ENCODE measurements at places on chromosomes 4 and X.
A peak's percentile ranks its signal among the peaks of the same experiment; 100 is the strongest.

DNA sequence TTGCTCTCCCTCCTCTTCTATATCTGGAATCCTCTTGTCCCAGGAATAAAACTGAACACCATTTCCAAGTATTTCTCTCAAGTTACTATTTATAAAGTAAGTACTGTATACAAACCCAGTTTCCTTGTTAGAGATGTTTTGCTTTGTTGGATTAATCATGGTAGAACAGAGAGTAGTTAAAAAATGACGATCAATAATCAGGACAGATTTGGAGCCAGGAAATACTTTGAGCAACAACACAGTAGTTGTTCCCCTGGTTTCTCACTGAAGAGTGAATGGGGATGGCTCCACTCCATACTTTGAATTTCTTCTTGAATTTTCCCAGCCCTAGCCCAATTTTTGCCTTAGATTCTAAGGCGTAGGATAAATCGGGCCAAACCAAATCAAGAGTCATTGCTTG lies 21.4 kb downstream of the MGST2 start:
- no peak for DNase-seq

DNA sequence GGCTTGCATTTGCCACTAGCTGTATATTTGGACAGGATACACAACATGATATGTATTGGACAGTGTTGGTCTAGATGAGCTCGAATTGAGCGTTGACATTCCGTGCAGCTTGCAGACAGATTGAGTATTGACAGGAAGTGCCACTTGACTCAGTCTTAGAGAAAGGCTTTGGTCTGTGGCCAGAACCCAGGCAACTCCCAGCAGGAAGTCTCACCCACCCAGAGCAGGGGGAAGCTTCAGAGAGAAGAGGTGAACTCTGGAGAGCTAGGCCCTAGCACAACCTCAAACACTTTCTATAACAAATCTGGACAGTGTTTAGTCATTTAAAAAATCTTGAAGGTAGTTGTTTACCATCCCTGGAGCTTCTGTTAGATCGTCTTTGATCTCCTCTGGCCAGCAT lies 280.5 kb downstream of the FBXW7 start:
- no peak for DNase-seq

DNA sequence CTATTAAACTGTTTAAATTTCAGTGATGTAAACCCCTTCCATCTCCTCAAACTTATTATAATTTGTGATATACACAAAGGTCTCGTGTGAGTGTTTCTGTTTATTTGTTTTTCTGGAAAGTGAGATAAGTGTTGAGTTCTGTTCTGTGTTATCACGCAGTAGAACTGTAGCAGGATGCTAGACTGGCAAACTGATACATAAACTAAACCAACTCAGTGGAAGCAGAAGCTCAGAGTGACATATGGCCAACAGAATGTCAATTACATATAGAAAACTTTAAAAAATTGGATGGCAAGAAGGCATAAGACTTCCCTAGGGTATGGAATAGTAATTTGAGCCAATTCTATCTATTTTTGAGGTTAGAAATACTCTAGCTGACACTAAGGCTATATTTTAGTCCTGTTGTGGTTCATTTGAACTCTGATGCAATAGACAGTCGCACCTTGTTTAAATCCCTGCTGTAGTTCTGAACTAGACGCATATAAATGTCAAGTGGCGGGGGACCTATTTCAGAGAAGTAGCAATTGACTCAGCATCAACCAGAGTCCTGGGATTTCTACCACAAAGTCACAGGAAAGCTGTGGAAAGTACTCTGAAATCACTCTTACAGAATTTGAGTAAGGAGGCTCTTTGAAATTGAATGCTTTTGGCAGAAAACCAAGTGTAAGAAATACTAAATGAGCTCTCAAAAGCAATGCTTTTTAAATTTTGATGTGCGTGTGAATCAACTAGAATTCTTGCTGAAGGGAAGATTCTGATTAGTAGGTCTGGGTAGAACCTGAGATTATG lies 294.4 kb downstream of the INPP4B start:
- no peak for DNase-seq

GRCh38 chr4:41146716-41147506 lies 67.4 kb downstream of the APBB2 start:
- DNase-seq: no peak

- no peak for DNase-seq
Observed at GRCh38 chr4:30094887-30095286, 625.3 kb upstream of the PCDH7 start.

GRCh38 chr4:79551555-79551954 lies 143.5 kb upstream of the GK2 start:
- no peak for DNase-seq

GRCh38 chr4:170145120-170145519 lies 55.4 kb upstream of the AADAT start:
- no peak for DNase-seq

DNA sequence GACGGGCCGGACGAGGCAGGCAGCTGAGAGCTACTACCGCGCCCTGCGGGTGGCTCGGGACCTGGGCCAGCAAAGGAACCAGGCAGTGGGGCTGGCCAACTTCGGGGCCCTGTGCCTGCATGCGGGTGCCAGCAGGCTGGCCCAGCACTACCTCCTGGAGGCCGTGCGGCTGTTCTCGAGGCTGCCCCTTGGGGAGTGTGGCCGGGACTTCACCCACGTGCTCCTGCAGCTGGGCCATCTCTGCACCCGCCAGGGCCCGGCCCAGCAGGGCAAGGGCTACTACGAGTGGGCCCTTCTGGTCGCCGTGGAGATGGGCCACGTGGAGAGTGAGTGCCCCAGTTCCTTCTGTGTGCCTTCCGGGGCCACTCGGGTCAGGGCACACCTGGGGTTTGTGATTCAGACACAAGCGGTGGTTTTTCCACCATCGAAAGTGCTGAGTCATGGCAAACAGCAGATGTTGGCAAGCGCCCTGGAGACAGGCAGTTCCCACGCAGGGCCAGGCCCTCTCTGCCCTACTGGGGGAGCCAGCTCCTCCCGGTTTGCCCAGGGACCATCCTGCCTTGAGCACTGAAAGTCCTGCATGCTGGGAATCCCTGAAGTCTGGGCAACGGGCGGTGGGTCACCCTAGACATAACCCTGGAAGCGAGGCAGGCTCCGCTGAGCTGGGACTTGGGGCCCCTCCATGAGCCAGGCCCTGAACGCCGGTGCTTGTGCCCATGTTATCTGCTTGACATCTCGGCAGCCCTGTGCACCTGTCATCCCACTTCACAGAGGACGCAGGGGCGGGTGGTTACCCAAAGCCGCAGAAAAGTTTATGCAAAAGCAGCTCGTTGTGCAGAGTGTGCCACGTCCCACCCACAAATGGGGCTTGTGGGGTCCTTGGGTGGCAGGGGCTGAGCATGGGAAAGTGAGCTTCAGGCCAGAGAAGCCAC lies 29.5 kb downstream of the SH3TC1 start:
- no peak for DNase-seq

DNA sequence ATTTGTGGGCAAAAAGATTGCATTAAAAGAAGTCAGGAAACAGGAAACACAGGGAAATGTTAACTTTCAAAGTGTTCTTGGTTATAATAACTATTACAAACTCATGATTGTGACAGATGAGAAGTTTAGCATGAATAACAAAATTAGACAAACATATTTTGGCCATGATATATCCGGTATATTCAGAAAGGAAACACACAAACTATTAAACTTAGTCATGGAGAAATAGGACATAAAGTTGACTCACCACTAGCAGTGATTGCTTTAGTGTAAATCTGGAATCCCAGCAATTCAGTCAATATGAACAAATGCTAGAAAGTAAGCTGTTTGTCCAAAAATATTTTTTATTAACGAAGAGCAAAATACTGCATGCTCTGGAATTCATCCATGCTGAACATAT lies 1299.9 kb downstream of the C4orf33 start:
- DNase-seq: no peak

- no peak for DNase-seq
Observed at GRCh38 chr4:142312391-142312790, 533.7 kb downstream of the INPP4B start.

DNA sequence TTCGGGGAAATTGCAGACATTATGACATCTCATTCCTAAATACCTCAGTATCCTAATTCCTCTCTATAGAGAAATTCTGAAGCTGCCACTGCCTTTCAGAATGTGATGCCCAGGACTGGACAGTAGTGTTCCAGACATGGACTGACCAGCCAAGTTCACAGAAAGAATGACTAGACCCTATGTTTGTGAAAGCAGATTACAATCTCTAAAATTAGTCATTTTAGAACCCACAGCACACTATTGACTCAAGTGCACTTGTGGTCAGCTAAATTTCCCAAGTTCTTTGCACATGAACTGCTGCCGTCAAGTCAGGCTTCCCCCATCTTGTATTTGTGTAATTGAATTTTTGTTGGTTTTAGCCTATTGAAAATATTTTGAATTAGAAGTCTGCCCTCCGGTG lies 81.0 kb upstream of the ESX1 start:
- no peak for DNase-seq

DNA sequence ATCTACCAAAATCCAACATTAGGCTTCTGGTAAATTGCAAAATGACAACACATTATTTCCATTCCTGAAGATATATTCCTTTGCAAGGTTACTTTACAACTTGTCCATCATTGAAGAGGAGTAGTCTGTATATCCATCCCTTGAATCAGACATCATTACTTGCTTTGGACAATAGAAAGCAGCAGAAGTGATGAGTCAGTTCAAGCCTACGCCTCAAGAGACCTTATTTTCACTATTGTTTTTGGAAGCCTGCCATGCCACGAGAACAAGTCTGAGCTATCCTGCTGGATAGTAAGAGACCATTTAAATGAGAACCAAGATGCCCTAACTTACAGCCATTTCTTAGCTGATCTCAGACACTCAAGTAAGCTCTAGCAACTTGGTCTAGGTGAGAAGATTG lies 246.0 kb upstream of the HHIP start:
- peak; percentile 4 for DNase-seq

- no peak for DNase-seq
Observed at GRCh38 chr4:142435599-142436235, 410.4 kb downstream of the INPP4B start.

GRCh38 chr4:81666491-81666890 lies 194.8 kb upstream of the RASGEF1B start:
- no peak for DNase-seq
